ENCODE measurements at places on chromosomes 4 and X. TPM values are rescaled to one million over a fixed set of nuclear protein-coding genes. Genes with fewer than 3 reads are reported as not detected.

DNA sequence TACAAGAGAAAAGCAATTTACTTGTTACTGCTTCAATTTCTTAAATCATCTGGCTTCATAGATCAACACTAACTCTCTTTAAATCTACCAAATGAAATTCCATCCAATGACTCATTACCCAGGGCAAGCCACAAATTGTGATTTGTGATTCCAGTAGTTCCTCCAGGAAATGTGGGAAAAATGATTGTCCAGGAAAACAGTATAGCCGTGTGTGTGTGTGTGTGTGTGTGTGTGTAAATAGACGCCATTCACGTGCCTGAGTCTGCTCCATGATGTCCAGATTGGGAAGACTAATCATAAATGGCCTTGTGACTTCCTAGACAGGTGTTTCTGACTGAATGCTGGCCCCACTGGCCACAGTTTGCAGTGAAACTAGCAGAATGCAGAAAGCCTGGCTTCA is 121.3 kb downstream of the HS6ST2 start:
- H3K27ac ChIP-seq = no peak overlapping the region
- H3K4me3 ChIP-seq = no peak overlapping the region
- H3K4me1 ChIP-seq = no peaks in the 10 kb centered on the region
- DNase-seq = no peak
- H3K36me3 ChIP-seq = no peaks in the 10 kb centered on the region

DNA sequence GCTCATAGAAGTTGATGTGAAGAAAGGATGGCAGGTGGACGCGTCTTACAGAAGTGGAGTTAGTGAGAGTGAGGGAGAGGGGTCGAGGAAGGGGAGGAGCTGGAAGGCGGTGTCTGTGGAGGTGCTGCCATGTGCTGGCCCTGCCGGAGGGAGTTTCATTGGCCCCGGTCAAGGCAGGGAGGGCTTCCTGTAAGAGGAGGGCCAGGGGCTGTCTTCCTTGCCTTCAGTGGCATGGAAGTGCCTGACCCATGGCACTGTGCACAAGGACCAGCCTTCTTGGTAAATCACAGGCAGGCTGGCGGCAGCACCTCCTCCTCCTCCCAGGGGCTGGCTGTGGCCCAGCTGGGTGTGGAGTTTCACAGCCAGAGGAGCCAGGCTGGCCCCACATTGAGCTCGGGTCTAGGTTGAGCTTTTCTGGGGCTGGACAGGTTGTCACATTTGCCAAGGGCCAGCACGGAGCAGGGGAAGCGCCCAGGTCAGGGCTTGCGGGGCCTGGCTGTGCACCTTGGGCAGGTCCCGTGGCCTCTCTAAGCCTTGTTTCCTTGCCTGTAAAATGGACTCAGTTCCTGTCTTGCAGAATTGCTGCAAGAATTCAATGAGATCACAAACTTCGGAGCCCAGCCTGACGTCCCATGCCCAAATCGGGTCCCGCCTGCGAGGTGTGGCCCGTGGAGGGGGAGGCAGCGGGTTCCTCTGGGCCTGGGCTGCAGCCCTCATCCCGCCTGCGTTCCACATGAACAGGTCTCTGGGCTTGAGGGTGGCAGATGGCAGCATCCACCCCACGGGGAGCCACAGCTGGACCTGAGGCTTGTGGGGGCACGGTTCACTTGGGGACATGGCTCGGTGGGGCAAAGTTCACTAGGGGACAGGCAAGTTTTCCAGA is 7.0 kb downstream of the HTRA3 start:
- no peaks in the 10 kb centered on the region for H3K27me3 ChIP-seq
- no peak overlapping the region for H3K4me3 ChIP-seq
- no peaks in the 10 kb centered on the region for H3K36me3 ChIP-seq
- no peak overlapping the region for H3K27ac ChIP-seq

- H3K4me3 ChIP-seq = no peak overlapping the region
- H3K27me3 ChIP-seq = no peaks in the 10 kb centered on the region
- H3K4me1 ChIP-seq = no peaks in the 10 kb centered on the region
Observed at GRCh38 chr4:180169394-180169793, 2073.8 kb upstream of the TENM3 start.

GRCh38 chrX:42247241-42247640 is 323.9 kb upstream of the CASK start:
- no peaks in the 10 kb centered on the region for H3K36me3 ChIP-seq
- no peaks in the 10 kb centered on the region for H3K4me1 ChIP-seq
- peak overlapping the region; percentile 40 for H3K27ac ChIP-seq
- no peaks in the 10 kb centered on the region for H3K27me3 ChIP-seq
- peak overlapping the region; percentile 20 for H3K4me3 ChIP-seq
- no peak for DNase-seq

DNA sequence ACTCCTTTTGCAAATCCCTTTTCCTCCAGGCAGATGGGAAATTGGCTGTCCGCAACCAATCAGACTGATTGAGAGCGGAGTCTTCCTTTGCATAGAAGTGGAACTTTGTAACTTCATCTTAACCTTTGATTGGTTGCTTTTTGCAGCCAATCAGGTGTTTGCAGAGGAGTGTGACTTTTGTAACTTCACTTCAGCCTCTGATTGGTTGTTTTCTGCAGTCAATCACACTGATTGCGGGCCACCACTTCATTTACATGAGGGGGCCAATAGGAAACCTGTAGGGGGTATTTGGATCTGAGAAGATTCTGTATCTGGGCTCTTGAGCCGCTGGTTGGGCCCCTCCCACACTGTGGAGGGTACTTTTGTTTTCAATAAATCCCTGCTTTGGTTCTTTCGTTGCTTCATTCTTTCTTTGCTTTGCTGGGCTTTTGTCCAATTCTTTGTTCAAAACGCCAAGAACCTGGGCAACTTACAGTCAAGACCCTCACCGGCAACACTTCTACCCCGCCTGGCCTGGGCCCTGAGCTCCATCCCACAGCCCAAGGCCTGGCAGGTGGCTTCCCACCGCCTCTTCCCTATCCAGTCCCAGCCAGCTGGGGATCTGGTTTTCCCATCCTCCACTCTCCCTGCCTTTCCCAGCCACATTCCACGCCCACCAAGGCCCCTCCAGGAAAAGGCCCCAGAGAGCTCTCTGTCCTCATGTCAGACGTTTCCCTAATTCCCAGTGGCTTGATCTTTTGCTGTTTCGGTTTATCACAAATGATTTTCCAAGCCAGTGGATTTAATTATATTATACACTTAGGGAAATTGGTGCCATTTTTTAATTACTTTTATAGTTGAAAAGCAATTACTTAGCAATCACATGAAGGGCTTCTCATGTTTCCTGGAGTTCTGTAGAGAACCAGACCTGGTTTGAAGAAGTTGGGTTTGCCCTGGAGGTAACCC is 110.2 kb upstream of the STX18 start:
- H3K27me3 ChIP-seq = no peaks in the 10 kb centered on the region
- no peak for DNase-seq

DNA sequence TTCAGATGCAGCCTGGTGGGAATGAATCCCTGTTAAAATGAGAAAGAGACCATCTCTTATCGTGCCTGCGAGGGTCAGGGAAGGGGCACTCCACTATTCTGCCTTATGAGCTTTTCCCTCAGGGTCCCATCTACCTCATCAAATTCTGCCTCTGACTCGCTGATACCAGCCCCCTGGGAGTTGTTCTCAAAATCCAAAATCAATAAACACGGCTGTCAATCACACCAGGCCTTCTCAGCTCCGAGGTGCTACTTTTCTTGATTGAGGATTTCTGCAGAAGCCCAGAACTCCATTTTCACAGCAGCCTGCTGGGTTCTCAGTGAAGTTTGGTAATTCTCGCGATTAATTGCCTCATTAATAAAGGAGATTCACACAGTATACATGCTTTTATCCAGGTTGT is 312.6 kb downstream of the STIM2 start:
- no peaks in the 10 kb centered on the region for H3K36me3 ChIP-seq
- no peaks in the 10 kb centered on the region for H3K27me3 ChIP-seq
- no peak for DNase-seq
- no peaks in the 10 kb centered on the region for H3K4me1 ChIP-seq

- no peak overlapping the region for H3K4me3 ChIP-seq
- no peaks in the 10 kb centered on the region for H3K4me1 ChIP-seq
- H3K27me3 ChIP-seq = no peaks in the 10 kb centered on the region
- no peaks in the 10 kb centered on the region for H3K36me3 ChIP-seq
- DNase-seq = no peak
- no peak overlapping the region for H3K27ac ChIP-seq
Observed at GRCh38 chr4:82591592-82591991, 29.8 kb upstream of the TMEM150C start.

DNA sequence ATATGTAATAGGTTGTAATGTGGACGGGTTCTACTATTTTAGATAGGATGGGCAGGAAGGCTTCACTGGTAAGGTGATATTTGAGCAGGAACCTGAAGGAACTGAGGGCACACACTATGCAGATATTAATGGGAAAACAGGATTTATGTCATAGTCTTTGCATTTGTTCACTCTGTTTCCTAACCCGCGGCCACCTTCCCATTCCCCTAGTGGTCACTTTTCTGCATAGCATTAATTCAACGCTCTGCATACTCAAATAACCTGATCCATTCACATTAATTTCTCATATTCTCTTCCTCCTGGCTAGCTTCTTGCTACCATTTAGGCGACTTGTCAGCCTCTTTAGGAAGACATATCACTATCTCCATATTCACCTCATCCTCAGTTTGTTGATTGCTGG is 61.5 kb downstream of the GSPT2 start:
- DNase-seq = no peak
- no peaks in the 10 kb centered on the region for H3K36me3 ChIP-seq
- H3K27me3 ChIP-seq = no peaks in the 10 kb centered on the region
- H3K4me3 ChIP-seq = no peak overlapping the region
- no peaks in the 10 kb centered on the region for H3K4me1 ChIP-seq

GRCh38 chrX:82973646-82974045 is 534.4 kb upstream of the POU3F4 start:
- no peak overlapping the region for H3K4me3 ChIP-seq
- H3K4me1 ChIP-seq = no peaks in the 10 kb centered on the region
- no peaks in the 10 kb centered on the region for H3K36me3 ChIP-seq

DNA sequence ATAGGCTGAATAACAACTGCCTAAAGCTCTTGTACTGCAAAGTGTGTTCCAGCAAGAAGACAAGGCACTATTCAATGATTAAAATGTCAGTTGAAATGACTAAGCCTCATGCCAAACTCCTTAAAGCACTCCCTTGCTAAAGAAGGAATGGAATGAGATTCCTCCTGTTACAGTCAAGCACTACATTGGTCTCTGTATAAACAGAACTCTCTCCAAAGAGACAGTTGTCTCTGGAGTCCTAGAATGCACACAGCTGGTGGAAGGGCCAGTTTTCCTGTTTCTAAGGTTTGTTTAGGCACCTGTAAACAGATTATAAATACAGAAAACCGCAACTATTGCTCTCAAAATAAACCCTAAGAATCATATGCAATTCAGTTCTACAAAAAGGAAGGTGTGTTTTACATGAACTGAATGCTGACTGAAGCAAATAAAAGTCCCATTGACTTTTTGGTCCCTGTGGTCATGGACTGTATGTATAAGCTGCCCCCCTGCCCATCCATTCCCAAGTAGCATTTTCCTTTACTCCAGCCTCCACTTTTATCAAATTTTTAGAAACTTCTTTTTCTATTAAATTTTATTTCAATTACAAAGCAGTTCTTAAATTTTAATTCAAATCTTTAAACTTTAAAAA is 47.0 kb downstream of the FAT1 start:
- H3K27me3 ChIP-seq = no peaks in the 10 kb centered on the region
- no peak overlapping the region for H3K4me3 ChIP-seq
- H3K27ac ChIP-seq = no peak overlapping the region

DNA sequence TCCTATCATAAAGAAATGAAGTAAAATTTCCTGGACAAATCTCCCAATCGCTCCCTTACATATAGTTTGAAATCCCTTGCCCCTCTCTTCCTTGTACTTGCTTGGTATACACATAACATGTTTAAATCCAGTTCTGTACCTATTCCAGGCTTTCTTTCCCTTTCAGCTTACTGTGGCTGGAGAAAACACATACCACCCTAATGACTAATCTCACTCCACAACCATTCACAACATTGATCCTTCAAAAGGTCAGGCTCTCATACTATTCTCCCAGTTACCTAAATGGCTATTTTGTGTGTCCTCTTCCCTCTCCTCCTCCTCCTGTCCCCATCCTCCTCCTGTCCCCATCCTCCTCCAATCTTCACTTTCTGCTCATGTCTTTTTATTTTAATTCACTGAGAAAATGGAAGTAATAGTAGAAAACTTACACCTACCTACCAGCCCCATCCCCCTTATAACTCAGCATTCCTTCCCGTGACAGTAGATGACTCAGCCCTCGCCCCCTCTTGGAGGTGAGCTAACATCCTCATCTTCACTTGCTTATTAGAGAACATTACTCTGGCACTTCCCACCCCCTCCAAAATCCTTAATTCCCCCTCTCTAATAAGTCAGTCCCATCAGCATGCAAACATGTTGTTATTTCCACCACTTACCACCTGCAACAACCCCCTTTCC is 77.5 kb downstream of the IL15 start:
- no peak for DNase-seq
- no peak overlapping the region for H3K27ac ChIP-seq
- H3K4me3 ChIP-seq = no peak overlapping the region
- H3K36me3 ChIP-seq = no peaks in the 10 kb centered on the region
- no peaks in the 10 kb centered on the region for H3K27me3 ChIP-seq

GRCh38 chrX:19674041-19674789 is 158.9 kb upstream of the MAP3K15 start:
- DNase-seq = no peak
- H3K36me3 ChIP-seq = no peaks in the 10 kb centered on the region
- H3K4me1 ChIP-seq = no peaks in the 10 kb centered on the region
- H3K4me3 ChIP-seq = no peak overlapping the region
- no peak overlapping the region for H3K27ac ChIP-seq

- no peak overlapping the region for H3K4me3 ChIP-seq
- no peak overlapping the region for H3K27ac ChIP-seq
- H3K27me3 ChIP-seq = no peaks in the 10 kb centered on the region
- H3K36me3 ChIP-seq = no peaks in the 10 kb centered on the region
Observed at GRCh38 chr4:103324811-103325210, 126.7 kb upstream of the CENPE start.

GRCh38 chr4:69490271-69490670 is 5.4 kb downstream of the UGT2B4 start:
- no peaks in the 10 kb centered on the region for H3K36me3 ChIP-seq
- no peak for DNase-seq
- H3K4me3 ChIP-seq = no peak overlapping the region
- H3K27me3 ChIP-seq = no peaks in the 10 kb centered on the region
- H3K27ac ChIP-seq = no peak overlapping the region

The GLUD2 gene
- total RNA-seq = 1.3 TPM

The RENBP gene
- total RNA-seq = 81.7 TPM

The FMR1NB gene
- total RNA-seq = not detected

The FAM47A gene
- not detected for total RNA-seq

The PNMA6F gene
- total RNA-seq = not detected

The CENPE gene
- total RNA-seq = 1.0 TPM

The FGB gene
- total RNA-seq = 2.2 TPM

All from upper lobe of left lung (tissue), 6 donors.